ENCODE measurements at places on chromosomes 1 and 21.
A peak's percentile ranks its signal among the peaks of the same experiment; 100 is the strongest.

- no peak for DNase-seq
These were observed 13.1 kb downstream of the ZBTB7B start for GRCh38 chr1:155015527-155016230.

DNA sequence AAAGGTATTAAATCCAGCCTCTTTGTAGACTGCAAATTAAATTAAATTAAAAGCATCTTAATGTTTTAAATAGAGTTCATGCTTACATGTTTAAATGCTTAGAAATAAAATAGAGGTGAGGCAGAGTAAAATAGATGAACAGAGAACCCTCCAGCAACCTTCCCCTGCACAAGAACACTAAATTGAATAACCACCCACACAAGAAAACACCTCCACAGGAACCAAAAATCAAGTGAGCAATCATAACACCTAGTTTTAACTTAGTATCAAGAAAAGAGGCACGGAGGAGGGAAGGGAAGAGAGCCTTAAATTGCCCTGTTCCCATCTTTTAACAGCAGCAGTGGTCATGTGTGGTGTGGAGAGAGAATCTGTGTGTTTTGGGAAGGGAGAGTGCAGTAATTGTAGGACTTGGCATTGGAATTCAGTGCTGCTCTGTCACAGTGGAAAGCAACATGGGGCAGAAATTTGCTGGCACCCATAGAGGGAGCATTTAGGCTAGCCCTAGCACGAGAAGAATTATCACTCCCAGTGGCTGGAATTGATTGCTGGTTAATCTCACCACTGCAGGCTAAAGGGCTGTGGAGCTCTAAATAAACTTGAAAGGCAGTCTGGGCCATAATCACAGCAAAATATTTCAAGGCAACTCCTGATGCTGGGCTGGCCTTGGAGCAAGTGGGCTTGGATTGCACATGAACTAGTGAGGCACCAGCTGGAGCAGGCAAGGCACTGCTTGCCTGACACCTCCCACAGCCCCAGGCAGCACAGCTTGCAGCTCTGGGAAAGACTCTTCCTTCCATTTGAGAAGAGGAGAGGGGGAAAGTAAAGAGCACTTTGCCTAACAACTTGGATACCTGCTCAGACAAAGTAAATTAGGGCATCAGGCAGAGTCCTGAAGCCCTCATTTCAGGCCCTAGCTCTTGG lies 1478.8 kb downstream of the NCAM2 start:
- DNase-seq: no peak

- DNase-seq: no peak
These were observed 75.7 kb upstream of the KIF26B start for GRCh38 chr1:245079021-245079609.

- no peak for DNase-seq
These were observed 1205.3 kb upstream of the ADGRL4 start for GRCh38 chr1:80211691-80212380.

GRCh38 chr1:20421441-20421840 lies 64.6 kb downstream of the CAMK2N1 start:
- no peak for DNase-seq

DNA sequence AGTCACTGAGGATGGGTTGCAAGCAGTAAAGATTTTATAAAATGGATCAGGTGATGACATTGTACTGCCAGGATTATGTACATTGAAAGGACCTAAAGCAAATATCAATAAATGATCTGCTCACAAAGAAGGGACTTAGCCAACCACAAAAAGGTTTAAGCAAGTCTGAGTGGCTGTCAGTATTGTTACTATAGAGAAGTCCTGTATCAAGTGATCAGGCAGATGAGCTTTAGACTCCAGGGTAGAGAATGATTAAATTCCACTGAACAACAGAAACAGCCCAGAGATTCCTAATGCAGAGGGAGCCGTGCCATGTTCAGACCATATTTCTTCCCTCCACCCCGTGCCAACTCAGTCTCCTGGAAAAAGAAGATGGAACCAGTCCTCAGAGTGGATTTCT lies 138.9 kb downstream of the SETD4 start:
- DNase-seq: no peak

GRCh38 chr1:224433041-224433691 lies 1.4 kb downstream of the WDR26 start:
- peak; percentile 35 for DNase-seq

GRCh38 chr1:34415140-34415539 lies 238.4 kb downstream of the C1orf94 start:
- DNase-seq: no peak

GRCh38 chr1:9726905-9727595 lies 75.5 kb downstream of the PIK3CD start:
- no peak for DNase-seq

GRCh38 chr1:167678838-167679237 lies 42.9 kb upstream of the MPZL1 start:
- DNase-seq: no peak

GRCh38 chr1:56501888-56502287 lies 77.5 kb downstream of the PLPP3 start:
- no peak for DNase-seq

DNA sequence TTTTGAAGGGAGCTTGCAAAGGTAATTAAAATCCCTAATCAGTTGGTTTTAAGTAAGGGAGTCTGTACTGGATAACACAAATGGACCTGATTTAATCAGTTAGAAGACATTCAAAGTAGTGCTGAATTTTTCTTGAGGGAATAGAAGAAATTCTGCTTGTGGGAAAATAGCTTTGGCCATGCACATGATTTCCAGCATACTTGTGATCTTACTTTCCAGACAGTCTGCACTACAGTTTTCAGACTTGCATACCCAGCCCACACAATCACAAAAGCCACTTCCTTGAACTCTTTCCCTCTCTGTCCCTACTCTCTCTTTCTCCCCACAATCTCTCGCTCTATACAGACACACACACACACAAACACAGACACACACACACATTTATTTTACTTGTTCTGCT lies 852.1 kb downstream of the PLA2G4A start:
- DNase-seq: no peak

DNA sequence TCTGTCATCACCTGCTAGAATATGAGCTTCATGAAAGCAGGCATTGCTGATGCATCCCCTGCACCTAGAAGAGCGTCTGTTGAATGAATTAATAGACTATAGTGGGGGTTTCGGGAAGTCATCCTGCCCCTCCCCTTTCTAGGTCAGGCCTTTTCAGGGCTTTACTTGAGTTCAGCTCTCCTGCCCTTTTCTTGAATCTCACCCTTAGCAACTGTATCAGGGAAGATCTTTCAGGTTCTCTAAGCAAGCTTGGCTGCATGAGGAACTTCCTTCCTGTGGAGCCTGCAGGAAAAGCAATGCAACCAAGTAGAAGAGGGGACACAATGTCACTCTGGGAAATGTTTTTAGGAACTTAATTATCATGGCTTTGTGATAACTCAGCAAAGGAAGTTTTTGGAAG lies 27.2 kb upstream of the KIAA0040 start:
- no peak for DNase-seq

DNA sequence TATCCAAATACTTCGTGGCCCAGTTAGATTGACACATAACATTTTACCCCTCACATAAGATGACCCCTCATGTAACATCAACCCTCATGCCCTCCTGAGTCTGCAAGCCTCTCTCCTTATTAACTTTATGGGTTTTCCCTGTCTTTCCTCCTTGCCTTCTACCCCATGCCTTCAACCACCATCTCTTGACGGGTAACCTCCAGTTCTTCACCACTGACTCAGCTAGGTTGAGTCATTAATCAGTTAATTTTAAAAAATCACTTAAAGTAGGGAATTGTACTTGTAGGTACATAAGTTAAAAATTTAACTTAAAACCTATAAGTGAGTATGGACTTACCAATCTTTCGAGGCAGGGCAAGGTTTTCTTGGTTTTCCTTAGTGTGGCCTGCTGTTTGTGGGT lies 330.7 kb downstream of the CAMTA1 start:
- no peak for DNase-seq

- no peak for DNase-seq
These were observed 661.8 kb upstream of the PTBP2 start for GRCh38 chr1:96059736-96060135.

DNA sequence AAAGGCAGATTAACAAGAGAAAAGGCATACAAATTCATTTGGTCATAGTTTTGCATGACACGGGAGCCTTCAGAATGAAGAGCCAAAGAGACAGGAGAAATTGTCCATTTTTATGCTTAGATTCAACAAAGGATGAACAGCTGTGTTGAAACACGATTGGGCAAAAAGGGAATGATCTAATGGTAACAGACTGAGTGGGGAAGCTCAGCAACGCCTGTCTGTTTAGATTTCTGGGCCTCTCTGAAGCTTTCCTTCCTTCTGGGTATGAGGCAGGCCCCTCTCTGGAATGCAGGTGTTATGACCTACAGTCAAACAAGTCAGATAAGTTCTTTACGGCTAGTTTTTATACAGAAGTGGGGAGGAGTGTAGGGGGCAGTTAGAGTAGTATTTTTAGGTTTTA lies 154.6 kb downstream of the RGS7 start:
- no peak for DNase-seq

DNA sequence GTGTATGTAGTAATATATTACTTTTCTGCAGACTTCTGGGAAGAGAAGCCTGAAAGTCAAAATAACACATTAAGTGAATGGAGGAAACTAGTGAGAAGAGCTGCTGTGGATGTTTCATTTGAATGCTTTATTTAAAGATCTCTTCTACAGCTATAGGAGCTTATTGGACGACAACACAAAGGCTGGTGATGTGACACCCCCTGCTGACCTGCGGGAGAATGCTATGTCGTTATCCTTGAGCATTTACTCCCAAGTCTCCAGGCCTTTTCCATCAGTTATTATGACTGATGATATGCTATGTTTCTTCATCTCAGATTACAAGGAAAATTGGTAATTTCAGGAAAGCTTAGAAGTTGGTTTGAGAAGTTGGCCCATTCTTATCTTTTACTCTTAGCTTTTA lies 22.3 kb upstream of the PLA2G4A start:
- DNase-seq: no peak

DNA sequence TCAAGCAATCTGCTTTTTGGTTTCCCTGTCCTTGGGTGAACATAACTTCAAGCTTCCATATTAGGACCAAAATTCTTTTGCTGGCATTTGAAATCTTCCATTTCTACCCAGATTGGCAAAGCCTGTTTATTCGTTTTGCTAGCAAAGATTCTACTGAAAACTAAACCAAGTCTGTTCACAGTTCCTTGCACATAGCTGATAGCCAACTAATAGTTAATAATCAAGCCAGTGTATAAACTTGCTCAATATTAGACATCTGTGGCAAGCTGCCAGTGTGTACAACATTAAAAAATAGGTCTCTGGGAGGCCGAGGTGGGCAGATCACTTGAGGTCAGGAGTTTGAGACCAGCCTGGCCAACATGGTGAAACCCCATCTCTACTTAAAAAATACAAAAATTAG lies 6.3 kb downstream of the APP start:
- no peak for DNase-seq

GRCh38 chr1:21020151-21020550 lies 156.5 kb downstream of the EIF4G3 start:
- DNase-seq: no peak

GRCh38 chr21:38861989-38862683 lies 56.4 kb downstream of the ETS2 start:
- no peak for DNase-seq
